Stimulated activated CD8-positive, alpha-beta memory T cell treated with anti-CD3 and anti-CD28 coated beads, Interleukin-15, amount 100 ng/mL, for 24 hours (primary cell): ENCODE measurements at places on chromosomes 4 and X.

DNA sequence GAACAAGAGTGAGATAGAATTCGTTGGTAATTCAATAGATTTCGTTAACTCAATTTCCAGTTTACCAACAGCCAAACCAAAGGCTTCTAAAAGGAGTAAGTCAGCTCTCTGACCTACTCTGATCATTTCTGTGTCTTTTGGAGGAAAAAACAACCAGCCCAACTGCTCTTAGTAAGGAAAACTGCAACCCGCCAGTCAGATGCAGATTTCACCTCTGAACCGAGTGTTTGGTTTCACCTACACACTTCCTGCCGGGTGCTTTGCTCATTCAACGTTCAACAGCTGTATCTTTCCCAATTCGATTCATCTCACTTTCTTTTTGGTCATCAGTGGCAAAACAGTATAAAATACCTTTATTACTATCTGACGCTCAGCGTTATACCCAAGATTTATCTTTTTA, 24.5 kb downstream of the TMSB4X start:
- DNase-seq = no peak

DNA sequence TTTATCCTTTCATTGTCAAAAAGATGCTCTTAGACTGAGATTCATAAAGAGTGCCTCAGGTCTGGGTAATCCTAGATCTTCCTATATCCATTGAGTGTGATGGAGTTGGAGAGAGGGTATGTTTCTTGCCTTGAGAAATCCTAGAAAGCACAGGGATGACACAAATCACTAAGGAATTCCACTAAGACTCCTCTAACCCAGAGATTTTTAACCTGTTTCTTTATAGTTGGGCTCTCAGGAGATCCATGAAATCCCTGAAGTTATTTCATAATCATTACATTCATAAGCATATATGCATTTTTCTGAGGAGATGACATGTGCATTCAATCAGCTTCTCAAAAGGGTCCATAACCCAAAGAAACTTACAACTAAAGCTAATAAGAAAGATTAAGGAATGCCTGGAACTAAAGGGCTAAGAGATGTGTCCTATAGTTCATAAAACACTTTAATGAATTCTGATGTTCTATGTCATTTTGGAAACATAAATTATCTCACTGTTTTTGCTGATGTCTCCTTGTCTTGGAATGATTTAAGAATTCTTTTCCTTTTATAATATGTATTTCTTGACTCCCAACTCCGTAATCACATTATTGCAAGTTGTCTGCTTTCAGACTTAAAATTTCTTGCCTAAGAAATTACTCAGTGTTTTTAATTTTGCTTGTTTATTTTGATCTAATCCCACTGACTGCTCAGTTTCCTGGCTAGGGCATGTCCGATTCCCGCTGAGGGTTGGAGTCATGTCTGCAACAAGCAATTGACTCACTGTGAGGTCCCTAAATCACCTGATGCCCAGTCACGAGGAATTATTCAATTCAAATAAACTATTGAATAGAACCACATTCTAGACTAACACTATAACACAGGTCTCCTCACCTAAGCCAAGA, 2.8 kb upstream of the AMTN start:
- no peak for DNase-seq

GRCh38 chr4:83677656-83678055, 141.7 kb downstream of the GPAT3 start:
- no peak for DNase-seq

- DNase-seq = no peak
Observed at GRCh38 chrX:96436105-96436504, 248.5 kb upstream of the DIAPH2 start.

GRCh38 chr4:93157986-93158385, 670.6 kb upstream of the ATOH1 start:
- DNase-seq = no peak

DNA sequence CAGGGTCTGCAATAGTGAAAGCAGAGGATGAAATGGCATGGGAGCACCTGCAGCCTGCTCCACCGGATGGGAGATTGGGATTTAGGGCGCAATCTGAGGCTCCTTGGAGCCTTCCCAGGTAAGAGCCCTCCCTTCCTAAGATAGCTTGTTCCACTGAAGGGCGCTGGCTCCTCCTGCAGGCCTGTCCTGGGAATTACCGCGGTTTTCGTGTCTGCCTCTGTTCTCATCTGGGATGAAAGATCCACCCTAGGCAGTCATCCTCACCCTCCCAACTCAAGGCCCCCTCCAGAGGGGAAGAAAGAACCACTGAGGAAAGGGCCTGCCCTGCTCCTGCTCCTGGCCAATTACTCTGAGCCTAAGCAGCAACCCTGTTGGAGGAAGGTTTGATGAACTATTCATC, 547.5 kb downstream of the SMARCA1 start:
- no peak for DNase-seq

GRCh38 chr4:113591982-113592381, 169.6 kb downstream of the CAMK2D start:
- DNase-seq = no peak

DNA sequence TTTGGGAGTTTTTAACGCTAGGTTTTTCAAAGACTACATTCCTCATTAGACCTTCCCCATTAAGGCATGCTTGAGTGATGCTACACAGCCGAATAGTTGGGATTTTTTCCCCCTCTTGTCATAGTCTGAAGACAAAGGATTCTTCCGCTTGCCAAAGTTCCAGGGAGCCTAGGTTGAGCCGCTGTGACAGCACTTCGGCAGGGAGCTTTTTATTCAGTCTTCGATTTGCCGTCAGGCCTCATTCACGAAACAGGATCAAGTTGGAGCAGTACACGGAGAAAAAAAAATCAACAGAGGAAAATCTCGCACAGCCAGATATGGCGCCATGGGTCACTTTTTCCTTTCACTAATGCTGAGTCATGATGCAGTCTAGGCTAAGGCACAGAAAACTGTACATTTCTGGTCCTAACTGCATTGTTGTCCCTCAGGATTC, 24.3 kb downstream of the SHROOM3 start:
- no peak for DNase-seq

DNA sequence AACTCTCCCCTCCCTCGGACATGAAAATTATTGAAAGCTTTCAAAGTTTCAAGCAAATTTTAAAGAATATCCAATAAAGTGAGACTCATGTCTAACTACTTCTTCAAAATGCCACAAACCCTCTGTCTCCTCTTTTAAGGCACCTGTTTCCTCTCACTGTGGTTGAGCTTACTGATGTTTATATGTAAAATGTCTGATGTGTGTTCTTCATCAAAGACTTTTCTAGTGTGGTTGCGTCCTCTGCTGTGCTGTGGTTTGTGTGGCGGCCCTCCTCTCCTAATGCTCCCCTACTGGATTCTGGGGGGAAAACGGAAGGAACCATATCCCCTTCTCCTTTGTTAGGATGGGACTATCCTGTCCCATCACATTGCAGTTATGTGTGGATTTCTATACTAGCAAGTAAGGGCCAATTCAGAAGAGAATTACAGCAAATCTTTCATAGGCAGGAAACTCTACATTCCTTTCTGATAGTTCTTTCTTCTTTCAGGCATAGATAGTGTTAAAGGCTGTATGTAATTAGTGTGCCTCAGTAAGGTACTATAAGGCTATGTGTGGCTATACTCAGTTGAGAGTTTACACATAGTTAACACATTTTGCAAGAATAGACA, 221.0 kb upstream of the GPRIN3 start:
- no peak for DNase-seq

GRCh38 chrX:11424903-11425674, 131.9 kb downstream of the AMELX start:
- DNase-seq = no peak

DNA sequence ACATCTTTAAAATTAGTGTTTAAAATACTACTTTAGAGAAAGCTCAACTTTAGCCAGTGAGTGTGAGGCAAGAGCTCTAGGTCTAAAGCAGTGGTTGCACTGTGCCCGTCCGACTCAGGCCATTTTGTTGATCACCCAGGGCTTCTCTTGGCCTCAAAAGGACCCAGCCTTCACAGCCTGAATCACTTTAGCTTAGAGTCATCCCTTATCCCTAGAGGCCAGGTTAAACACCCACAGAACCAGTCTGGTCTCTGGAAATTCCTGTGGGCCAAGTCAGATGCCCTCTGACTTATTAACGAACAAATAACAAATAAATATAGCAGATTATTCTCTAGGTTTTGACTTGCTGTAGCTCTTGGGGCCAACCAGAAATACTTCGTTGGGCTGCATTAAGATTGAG, 102.3 kb downstream of the WWC2 start:
- no peak for DNase-seq

DNA sequence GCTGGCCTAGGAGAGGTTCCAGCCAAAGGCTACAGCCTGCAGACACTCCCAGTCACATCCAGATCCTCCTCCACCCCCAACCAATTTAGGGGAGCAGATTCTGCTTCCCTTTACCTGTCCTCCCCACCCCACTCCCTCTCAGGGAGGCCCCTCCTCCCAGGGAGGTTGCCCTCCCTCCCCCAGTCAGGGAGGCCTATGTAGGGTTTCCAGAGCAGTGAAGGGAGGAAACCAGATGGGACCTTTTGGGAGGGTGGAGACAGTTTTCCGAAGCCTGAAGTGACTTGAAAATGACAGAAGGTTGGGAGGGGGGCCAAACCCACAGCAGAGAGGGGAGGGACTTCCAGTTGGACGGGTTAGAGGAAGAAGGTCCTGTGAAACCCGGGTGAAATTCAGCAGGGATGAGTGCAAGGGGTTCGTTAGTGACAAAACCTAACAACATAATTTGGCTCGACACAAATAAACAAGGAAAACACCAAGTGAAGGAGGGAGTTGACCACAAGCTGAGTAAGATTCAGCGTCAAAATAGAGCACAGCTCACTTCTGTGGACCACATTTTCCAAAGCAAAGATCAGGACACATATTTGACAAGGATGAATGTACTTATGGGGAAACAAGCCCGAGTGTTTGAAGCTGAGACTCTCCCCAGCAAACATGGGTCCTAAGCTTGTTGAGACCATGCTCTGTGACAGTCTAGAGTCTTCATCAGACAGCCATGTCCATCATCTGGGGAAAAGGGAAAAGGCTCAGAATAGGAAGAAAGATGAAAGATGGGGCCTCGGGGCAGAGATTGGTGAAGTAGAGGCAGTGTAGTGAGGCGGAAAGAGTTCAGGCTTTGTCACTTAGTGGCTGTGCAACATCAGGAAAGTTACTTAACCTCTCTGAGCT, 46.4 kb downstream of the PRPS1 start:
- DNase-seq = no peak

- DNase-seq = no peak
Observed at GRCh38 chr4:185381288-185382196, 14.2 kb downstream of the LRP2BP start.

DNA sequence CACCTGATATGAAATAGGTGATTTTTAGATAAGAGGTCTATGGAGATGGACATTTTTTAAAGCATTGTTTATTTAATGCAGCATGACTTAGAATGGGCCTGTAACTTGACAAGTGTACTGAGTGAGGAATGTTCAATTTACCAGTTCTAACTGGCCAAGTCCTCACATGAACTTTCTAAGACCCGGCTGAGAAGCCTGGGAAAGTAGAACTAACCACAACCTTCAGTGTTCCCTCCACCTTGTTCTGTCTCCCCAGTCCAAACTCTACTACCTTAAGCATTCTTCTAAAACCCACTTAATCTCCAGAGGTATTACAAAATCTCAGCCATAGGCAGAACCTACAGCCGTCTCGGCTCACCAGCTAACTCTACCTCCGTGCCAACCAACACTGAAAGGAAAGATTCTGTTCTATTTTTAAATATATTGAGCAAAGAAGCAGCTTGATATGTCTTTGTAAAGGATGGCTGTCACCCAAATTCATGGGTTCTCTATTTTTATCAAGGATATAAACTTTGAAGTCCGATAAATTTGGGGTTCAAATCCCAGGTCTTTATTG, 6.8 kb downstream of the PPARGC1A start:
- no peak for DNase-seq

- no peak for DNase-seq
Observed at GRCh38 chr4:30724247-30724646, 4.1 kb downstream of the PCDH7 start.

GRCh38 chr4:140612357-140612756, 43.6 kb upstream of the UCP1 start:
- DNase-seq = no peak

DNA sequence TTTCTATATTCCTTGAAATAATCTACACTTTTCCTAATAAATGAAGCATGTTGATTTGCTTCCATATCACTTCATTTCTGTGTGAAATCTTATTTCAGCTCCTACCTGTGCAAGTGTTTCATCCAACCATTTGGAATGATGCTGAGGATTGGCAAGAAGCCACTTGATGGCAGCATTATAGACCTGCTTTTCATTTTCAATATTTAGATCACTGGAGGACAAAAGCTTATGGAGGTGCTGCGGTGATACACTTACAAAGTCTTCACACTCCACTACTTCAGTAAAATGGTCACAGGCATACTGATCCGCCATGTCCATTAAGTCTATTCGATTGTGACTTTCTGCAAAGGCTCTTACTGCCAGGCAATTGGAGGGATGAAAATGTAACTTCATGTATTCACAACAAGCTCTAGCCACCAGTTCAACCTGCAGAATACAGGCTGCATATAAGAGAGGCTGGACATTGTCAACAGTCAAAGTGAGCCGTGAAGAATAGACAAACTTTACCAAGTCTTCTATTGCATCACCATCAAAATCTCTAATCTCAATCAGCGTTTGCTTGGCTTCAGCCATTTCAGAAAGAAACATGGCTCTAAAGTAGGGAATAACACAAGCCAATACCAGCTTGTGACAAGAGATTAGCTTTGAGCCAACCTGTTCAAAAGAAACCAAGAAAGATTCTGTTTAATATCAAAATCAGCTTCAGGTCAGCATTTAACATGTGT, 35.1 kb downstream of the KLHL8 start:
- no peak for DNase-seq

DNA sequence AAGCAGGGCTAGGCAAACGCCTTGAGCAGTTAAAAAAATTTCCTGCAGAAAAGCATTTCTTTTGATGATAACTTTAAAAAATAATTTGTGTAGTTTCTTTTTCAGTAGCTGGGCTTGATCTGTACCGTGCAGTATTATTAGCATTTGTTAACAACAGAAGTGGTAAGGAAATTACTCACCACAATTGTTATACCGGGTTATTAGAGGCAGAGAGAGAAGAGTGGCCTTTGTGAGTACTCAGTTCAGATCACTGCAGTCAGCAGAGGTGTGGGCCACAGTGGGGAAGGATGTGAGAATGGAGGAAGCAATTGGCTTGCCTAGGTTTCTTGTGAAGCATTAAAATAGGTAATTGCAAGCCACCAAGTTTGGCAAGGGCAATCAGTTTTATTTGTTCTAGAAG, 14.3 kb upstream of the IL21 start:
- DNase-seq = no peak

DNA sequence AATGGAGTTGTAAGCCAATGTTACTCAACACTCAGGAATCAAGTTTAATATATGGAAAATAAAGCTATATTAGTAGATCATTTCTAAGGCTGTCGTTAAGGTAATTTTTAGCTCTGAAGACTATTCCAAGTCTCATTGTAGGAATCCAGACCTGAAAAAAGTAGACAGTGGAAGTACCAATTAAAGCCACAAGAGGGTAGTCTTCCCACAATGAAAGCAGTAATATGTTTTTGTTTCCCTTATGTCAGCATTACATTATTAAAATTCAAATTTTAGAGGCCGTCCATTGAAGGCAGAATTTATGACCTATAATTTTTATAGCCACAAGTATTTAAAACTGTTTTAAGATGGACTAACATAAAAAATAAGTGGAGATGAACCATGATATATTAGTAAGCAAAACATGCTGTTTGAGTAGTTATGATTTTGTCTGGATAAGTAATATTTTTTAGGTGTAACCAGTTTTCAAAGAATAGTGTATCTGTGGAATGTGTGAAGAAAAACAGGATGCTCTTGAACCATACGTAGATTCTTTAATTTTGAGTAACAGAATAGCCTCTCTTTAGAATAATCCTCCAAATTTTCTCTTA, 372.6 kb upstream of the TECRL start:
- DNase-seq = no peak
